ENCODE measurements at places on chromosomes 7 and 10.

- DNase-seq, result no peak
Observed at GRCh38 chr10:80199828-80200227, 5.5 kb downstream of the ANXA11 start.

DNA sequence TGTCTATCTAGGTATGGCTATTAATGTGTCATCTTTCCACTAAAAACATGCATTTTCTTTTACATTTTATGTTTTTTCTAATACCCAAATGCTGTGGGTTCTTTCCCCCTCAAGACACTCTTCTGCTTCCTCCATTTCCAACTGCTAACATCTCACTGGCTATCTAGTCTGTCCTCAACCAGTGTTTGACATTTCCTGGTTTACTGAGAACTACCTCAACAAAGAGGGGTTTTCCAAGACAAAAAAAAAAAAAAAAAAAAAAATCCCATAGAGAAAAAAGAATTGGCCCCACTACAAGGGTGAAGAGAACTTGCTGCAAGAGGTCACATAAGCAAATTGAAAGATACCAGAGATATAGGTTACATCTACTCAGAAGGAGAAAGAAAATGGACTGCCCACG lies 359.7 kb downstream of the CRPPA start:
- DNase-seq, result no peak

GRCh38 chr7:91683823-91684222 lies 196.7 kb downstream of the MTERF1 start:
- no peak for DNase-seq

DNA sequence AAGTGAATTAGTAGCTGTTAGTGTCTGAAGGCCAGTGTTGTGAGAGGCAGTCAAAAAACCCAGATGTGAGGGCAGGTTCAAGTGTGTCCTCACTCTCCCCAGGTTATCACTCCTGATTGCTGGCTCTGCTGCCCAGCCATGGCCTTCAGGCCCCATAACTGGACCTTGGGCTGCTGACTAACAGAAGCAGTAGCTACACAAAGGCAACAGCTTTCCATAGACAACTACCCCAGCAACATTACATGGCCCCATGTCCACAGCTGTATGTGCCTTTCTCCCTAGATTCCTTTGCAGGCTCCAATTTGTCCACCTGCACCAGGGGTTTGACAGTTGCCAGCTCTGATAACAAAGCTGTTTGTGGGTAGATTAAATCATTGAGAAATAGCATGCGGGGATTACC lies 297.8 kb downstream of the ARL4A start:
- DNase-seq, result no peak

- no peak for DNase-seq
Observed at GRCh38 chr10:116109481-116109880, 163.5 kb downstream of the GFRA1 start.
